ENCODE measurements at places on chromosomes 7 and 10.

- DNase-seq = no peak
Measured at GRCh38 chr10:100901051-100901450, 11.7 kb upstream of the SLF2 start.

GRCh38 chr7:130488392-130489139 lies 3.3 kb upstream of the MEST start:
- no peak for DNase-seq

DNA sequence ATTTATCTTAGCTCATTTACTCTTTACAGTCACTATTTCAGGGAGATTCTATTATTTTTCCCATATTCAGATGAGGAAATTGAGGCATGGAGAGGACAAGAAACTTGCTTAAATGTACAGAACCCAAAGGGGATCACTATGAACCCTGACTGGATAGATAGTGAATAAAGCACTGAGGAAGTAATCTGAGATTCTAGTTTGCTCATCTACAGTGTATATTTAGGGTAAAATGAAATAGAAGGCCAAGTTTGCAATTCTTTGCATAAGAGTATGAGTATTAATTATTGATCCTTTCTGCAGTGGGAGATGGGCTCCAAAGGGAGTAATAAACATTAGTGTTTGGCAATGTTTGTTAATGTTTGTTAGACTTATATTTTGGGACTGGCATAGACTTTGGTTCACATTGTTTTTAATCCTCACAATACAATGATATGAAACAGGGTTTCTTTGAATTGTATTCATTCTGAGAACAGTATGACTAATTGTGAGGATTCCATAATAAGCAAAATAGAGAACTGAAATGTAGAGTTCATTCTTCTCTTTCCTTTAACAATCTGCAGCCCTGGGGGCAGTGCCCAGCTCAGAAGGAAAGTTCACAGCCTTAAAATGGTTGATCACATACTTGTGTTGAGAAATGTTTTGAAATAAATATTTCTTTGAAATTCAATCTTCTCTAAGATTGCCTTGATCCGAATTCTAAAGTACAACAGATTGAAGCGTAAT lies 131.0 kb upstream of the ZNF804B start:
- DNase-seq = no peak

DNA sequence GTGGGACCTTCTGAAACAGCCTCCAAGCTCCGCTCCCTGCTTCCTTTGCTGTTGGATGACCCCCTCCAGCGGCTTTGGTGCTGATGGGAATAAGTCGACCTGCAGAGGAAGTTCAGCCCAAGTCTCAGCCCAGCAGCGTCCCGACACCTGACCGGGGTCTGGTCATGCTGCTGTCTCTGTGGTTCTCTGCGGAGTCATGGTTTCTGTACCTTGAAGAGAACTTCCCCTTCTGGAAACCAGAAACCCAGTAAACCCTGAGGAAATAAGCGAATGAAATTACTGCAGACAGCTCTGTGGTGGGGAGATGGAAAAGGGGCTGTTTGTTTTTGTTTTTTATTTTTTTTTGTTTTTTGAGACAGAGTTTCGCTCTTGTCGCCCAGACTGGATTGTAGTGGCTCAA lies 18.3 kb upstream of the ZNF12 start:
- no peak for DNase-seq

- no peak for DNase-seq
Measured at GRCh38 chr7:75662579-75663301, 76.0 kb downstream of the HIP1 start.

- DNase-seq = no peak
Measured at GRCh38 chr10:76358743-76359395, 927.4 kb downstream of the LRMDA start.

- DNase-seq = no peak
Measured at GRCh38 chr10:82943142-82943541, 1068.1 kb downstream of the NRG3 start.

GRCh38 chr10:4947635-4948596 lies 15.3 kb upstream of the AKR1C1 start:
- DNase-seq = peak; percentile 94

- DNase-seq = no peak
Measured at GRCh38 chr10:2145491-2145890, 408.2 kb upstream of the ADARB2 start.

- no peak for DNase-seq
Measured at GRCh38 chr10:494149-494542, 195.3 kb downstream of the DIP2C start.

GRCh38 chr7:142461437-142461836 lies 203.6 kb upstream of the PRSS58 start:
- no peak for DNase-seq

GRCh38 chr7:155586843-155587440 lies 40.6 kb upstream of the CNPY1 start:
- DNase-seq = no peak

GRCh38 chr7:20288036-20288435 lies 42.7 kb upstream of the ITGB8 start:
- DNase-seq = no peak

GRCh38 chr10:117663750-117664149 lies 121.2 kb downstream of the EMX2 start:
- peak; percentile 95 for DNase-seq

DNA sequence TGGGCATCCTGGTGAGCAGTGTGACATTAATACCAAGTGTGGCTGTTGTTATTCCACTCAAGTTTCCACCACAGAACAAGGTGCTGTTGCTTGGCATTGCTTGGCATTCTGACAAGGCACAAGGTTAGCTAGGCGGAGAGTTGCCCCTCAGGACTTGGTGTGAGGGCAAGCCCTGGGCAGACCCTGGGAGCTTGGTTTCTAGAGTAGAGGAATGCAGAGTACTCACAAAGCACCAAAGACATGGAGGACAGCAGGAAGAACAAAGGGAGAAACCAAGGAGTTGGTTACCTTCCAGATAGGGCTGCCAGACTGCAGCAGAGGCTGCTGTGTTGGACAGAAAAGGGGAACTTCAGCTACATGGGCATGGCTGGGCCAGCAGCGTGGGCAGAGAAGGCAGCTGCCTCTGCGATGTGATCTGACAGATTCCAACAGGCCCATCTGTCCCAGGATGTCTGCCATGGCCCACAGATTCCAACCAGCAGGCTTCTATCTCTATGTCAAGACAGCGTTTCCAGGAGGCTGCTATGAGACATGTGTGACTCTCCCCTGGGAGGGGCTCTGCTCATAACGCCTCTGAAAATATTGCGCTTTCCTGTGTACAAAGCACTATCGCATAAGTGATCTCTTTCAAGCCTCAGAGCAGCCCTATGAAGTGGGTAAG lies 1.8 kb downstream of the GOLGA7B start:
- no peak for DNase-seq

DNA sequence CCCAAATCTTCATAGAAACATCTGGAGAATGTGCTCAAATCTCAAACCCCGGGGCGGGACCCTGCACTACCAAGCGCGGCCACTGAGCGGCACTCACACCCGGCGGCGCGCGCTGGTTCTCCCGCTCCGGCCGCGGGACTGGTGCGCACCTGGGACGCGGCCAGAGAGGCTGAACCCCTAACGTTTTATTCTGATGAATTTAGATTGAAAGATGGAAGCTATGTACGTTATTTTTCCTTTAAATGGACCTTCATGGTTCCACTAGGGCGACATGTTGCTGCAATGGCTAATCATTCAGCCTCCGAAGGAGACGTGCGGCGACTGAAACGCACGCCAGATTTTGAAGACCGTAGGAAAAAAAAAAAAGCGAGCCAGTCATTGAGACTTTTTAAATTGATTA lies 107.0 kb upstream of the INSIG1 start:
- DNase-seq = no peak

DNA sequence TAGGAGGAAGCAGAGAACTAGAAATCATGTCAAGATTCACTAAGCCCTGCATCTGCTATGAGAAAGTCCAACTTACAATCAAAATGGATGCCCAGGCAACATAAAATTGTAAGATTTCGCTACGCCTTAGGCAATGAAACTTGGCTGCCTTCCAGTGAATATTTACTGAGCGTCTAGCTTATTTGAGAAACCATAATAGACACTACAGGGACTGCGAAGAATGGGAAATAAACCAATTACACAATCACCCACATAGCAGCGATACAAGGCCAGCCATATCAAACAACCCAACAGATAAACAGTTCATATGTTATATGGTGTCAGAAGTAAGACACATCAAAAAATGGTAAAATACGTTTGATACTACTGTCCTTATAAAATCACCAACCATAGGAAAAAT lies 545.0 kb upstream of the C7orf33 start:
- DNase-seq = no peak

DNA sequence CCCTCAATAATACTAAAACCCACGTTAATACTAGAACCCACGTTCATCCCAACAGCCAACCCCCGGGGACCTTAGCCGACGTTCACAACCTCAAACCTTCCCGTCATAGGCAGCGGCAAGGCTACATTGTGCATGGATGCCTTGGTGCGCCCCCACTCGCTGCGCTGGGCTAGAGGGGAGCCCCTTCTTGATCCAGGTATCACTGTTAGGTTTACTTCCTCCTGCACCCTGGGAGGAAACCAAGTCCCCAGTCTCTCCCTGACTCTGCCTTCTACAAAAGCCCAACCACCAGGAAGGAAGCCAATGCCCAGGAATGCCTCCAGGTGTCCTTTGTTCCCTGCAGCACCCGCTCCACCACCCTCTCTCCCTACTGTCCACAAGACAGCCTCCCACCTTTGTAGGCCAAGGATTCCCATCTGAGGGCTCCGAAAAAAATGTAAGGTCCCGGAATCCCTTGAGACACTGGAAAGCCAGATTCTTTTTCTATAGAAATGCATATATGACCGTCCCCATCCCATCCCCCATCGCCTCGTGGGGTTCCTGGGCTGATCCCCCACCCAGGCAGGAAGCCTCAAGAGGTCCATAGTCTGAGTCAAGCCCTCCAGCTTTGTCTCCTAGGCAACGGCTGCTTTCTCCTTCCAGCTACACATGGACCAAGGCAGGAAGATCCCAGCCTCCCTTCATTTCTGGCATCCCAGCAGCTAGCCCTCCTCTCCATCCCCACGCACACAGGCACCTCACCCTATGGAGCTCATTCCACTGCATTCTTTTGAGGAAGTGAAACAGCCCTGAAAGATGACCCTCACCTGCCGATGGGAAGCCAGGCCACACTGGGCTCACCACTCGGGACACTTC lies 25.2 kb downstream of the CTBP2 start:
- DNase-seq = no peak

DNA sequence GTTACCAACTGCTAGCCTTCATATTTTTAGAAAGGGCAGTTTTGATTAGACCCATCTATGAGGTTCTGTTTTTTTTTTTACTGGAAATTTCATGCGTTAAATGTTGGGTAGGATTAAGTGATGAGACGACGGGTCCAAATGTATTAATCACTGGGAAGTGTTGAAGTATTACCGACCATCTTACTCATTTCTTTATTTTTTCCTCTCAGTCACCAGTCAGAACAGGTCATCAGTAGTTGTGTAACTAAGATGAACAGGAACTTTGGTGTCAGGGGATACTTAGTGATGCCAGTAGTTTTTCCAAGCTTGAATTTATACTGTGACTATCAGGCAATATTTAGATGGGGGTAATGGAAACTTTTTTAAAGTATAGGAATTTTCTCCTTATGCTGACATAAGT lies 14.2 kb downstream of the TFAM start:
- DNase-seq = no peak

DNA sequence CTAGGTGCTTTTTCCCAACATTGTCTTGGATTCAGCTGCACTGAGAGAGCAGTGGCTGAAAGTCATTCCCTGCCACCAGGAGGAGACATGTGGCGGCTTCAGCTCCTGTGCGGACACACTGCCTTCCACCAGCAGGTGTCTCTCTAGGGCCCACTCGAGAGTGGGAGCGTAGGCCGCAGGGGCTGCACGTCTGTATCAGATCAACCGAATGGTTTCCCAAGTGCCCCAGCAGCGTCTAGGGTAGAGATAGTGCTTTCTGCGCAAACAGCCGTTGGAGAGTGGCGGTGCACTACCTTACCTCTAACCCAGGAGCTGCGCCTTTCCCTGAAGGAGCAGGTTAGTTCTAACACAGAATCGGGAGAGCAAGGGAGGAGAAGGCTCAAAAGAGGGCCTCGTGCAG lies 31.7 kb downstream of the PAPOLB start:
- peak; percentile 23 for DNase-seq

DNA sequence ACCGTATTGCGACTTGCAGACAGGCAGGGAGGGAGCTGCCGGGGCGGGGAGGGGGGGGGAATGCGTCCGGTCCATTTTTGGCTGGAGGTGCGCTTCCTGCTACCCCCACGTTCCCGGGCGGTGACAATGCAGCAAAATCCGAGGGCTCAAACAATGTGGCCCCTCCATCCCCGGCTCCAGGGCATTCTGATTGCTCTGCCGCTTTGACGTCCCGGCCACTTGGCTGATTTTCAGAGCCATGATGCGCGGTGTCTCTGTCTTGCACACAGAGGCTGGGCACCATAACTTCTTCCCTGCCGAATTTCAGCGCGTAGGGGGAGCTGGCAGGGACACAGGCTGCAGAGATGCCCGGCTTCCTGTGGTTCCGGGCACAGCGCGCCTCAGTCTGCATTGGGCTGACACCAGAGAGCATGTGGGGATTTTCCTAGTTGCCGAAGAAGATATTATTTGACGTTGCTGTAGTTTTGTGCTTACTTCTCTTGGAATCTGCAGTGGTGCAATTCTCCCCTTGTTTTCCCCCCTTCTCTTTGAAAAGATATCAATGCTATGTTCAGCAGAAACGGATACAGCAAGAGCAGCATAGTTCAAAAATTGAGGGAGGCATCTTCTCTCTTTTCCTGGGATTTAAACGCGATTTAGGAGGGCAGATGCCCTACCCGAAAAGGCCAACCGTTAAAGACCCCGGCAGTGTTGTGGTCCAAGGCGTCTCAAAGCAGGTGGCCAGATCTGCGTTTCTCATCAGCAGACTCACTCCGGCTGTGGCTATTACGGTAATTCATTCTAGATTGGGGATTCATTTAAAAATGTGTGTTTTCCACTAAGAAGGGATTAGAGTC lies 1.4 kb downstream of the HECW1 start:
- no peak for DNase-seq

- DNase-seq = no peak
Measured at GRCh38 chr7:37768611-37769010, 79.8 kb upstream of the NME8 start.

GRCh38 chr10:54666192-54666591 lies 134.8 kb downstream of the PCDH15 start:
- DNase-seq = no peak
